ENCODE measurements at places on chromosomes 12 and 14.
A peak's percentile ranks its signal among the peaks of the same experiment; 100 is the strongest.

DNA sequence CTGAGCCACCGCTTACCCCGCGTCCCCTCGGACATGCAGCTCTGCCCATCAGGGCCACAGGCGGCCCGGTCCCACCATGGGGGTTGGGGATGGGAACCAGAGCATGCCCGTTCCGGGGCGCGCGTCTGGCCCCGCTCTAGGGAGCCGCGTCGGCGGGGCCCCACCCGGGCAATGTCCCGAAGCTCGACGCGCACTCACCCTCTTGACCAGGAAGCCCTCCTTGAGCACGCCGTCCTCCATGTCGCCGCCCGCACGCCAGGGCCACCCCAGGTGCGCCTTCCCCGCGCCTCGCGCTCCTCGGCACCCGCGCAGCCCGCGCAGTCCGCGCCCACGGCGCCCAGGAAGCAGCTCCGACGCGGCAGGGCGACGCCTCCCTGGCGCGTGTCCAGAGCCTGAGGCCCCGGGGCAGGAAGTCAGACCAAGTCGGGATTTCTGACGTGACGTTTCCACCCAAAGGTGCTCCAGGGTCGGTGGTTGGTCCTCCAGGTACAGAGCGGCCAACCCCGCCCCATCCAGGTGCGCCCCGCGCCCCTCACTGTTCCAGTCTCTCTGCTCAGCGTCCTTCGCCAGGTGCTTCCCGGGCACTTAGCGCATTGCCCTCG lies at the start of gene PLEK2:
Gene PLEK2 (minus strand): TSS at position 346 of the 602 bp plus-strand sequence. CDS start 106 bp downstream, at position 240.
- no peak for DNase-seq

DNA sequence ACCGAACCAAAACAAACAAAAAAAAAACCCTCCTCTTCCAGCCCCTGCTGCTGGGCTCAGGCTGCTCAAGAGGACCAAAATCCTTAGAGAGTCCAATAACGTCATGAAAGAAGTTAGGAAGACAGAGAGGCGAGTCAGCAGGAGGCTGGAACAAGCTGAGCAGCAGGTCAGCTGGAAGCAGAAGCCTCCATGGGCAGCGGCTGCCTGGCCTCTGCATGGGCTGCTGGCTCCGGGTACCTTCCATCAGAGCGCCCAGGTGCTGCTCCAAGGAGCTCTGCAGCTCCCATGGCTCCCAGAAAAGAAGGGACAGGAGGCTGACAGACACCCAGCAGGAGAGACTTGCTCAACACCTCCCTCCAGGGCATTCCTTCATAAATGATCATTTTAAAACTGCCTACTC lies 3.2 kb upstream of the KRT2 start:
- DNase-seq, result no peak

DNA sequence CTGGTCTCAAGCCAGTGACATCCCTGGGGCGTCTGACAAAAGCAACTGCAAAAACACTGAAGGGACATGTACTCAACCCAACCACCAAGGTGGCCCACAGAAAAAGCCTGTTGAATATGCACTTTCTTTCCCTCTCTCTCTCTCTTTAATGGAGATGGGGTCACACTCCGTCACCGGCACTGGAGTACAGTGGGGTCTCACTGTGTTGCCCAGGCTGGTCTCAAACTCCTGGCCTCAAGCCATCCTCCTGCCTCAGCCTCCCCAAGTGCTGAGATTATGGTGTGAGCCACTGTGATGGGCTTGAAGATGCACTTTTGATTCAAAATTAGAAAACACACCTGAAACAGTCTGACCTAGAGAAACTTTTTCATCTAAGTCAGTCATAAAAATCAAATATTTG lies 7.2 kb upstream of the CD27 start:
- DNase-seq, result no peak

GRCh38 chr12:55996201-55996714 lies 818 bp upstream of the SUOX start:
- DNase-seq, result peak; percentile 52

- no peak for DNase-seq
These were observed 219.5 kb upstream of the OTX2 start for GRCh38 chr14:57029620-57030253.

DNA sequence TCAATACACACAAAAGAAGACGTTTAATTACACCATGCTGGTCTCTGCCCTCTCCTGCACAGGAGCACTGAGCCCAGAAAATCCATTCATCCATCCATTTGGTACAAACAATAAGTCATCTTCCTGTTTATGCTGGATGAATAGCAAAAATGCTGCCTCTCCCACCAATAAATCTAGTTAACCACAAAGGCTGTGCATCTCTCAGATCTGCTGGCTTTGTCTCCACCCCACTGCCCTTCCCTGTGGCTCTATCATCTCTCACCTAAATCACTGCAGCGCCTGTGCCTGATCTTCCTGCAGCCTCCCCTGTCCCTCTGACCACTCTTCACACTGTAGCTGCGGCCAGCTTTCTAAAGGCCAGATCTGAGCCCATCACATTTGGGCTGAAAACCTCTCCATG lies 72.9 kb upstream of the DDX11 start:
- DNase-seq, result no peak

- no peak for DNase-seq
These were observed 105.7 kb downstream of the ZC3H14 start for GRCh38 chr14:88668448-88669116.

DNA sequence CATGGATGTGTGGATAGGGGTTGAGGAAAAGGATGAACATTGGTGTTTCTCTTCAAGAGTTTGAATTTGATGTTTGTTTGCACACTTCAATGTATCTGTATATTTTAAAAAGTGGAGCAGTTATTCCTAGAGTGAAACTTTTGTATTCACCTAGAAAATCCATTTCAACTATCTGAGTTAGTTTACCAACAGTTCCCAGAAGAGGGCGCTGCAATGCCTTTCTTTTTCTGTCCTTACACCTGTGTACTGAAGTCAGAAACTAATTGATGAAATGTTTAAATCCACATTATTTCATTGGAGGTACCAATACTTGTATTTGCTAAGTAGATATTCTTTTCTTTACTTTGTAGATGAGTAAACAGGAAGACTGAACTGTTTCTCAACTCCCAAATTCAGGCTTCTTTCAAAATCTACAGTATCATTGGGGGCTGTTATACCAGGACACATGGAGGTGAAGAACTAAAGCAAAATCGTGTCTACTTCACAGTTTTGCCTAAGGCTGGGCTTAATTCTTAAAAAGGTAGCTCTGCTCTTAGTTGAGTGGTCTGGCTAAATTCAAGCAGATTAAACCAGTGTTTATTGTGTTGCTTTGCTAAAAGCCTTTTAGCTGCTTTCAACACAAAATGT lies 26.6 kb upstream of the KLRB1 start:
- DNase-seq, result peak; percentile 61

DNA sequence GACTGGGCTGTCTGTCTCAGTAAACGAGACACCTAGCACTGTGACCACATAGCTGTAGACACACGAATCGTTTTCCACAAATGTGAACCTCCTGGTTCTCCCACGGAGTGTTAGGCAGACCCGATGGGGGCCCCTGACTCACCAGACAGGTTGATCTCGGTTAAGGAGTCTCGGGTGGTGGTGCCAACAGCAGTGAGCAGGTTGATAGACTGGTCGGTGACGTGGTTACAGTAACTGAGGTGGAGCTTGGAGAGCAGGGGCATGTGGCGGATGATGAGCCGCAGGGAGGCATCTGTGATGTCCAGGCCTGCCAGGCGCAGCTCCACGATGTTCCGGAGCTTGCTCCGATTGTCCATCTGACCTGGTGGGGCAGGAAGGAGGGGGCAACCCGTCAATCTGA lies 39.8 kb downstream of the RNF34 start:
- DNase-seq, result no peak

GRCh38 chr12:115866909-115867525 lies 410.5 kb downstream of the MED13L start:
- no peak for DNase-seq

DNA sequence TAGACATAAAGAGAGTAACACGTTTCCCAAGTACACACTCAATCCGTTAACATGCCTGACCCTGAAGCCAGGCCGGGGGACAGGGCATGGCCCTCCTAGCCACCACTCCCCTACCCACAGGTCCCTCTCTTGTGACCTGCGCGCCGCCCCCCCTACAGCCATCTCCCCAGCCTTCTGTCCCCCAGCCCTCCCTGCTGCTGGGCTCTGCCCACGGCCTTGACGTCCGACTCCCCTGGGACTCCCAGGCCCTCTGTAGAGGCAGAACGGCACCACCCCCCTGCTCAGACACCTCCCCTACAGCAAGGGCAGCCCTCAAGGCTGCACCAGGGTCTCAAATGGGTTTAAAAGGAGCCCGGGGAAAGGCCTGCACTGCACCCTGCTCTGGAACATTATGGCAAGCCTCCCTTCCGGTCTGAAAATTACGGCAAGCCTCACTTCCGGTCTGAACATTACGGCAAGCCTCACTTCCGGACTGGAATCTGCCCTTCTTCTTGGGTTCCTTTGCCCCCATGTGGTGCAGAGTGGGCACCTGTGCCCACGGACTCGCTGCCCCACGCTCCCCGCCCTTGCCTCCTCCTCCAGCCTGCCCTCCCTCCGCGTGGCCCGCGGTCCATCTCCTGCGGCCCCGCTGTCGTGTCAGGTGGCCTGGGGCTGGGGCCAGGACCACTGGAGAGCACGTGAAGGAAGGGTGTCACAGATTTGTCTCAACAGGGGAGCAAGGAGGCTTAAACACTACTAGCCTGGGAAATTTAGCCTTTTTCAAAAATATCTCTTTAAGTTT lies 77.6 kb downstream of the MOK start:
- DNase-seq, result no peak

- no peak for DNase-seq
These were observed 406.9 kb upstream of the SOX5 start for GRCh38 chr12:24356240-24356804.

GRCh38 chr12:119727600-119728443 lies 59.9 kb downstream of the PRKAB1 start:
- no peak for DNase-seq

- no peak for DNase-seq
These were observed 40.0 kb downstream of the FRS2 start for GRCh38 chr12:69509904-69510827.

- DNase-seq, result no peak
These were observed 1.5 kb downstream of the PTPRB start for GRCh38 chr12:70635755-70636154.

DNA sequence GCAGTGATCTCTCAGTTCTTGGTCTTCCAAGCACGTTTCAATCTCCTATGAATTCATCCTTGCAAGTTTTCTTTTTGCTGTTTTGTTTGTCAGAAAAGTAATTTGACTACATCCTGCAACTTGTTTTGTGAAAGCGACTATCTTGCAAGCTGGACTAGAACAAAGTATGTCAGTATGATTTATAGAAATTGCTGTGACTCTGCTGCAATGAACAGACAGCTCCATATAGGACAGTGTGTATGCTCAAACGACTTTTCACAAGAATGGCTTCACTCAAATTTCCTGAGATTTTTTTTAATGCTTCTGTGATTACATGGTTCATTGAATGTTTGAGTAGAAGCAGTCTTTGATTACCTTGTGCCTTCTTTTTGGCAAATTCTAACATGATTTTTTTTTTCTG lies 123.5 kb upstream of the TRHDE start:
- DNase-seq, result no peak

- no peak for DNase-seq
These were observed 40.3 kb upstream of the TRAF3 start for GRCh38 chr14:102736956-102737355.

GRCh38 chr12:109738209-109738608 lies 24.6 kb downstream of the FAM222A start:
- no peak for DNase-seq

DNA sequence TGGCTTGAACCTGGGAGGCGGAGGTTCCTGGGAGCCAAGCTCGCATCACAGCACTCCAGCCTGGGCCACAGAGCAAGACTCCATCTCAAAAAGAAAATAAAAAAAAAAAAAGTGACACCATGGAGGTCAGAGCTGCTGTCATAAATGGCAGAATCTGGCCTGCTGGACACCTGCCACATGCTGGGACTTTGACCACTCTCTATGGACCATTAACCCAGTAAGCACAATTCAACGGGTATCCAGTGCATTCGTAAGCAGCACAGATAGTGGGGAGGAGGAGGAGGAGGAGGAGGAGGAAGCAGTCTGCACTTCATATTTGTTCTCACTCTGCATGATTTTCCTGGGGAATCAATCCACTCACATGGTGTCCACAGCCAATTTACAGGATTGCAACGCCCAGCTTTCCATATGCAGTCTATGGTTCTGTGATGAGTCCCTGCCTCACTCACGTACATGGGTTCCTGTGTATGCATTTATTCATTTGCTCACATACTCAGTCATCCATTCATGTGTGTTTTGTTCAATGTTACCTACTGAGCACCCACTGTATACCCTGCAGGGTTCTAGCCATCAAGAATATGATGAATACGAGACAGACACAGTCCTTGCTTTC lies 326.8 kb downstream of the GLT1D1 start:
- DNase-seq, result no peak

GRCh38 chr14:88556581-88556980 lies 1.8 kb upstream of the PTPN21 start:
- DNase-seq, result no peak

DNA sequence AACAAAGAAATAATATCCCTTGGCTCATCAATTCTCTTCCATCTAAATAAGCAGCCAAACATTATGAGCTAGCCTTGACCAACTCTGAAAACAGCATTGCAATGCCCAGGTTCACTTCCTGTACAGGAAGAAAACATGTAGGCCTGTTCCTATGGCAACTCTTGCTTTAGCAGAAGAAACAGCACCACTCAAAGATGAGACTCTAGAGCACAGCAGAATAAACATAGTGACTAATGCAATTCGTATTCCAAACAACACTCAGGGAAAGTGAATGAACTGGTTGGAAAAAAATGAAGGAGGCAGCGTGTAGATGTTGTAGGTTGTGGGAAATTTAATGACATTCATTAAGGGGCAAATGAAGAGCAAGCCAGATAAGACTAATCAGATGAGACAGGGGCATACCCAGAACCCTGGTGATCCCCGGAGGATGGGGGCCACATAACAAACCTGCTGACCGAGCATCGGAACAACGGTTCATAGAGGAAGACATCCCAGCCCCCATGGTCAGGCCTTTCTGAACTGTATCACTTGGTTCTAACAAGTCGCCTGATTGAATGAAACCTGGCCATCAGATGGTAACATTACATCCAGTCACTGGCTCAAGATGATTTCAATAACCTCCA lies 9.0 kb downstream of the ARHGDIB start:
- no peak for DNase-seq

DNA sequence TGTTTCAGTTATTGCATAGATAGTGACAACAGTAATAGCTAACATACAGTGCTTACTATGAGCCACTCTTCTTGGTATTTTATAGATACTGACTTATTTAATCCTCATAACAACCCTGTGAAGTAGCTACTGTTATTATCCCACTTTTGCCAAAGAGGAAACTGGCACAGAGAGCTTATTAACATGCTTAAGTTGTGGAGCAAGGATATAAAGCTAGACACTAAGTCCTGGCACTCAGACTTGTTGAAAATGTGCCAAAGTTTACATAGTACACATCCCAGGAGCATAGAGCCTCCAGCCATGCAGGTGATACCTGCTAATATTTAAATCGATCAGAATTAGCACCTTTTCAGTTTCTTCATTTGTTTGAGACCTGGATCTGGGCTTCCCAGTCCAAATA lies 41.8 kb downstream of the VEZT start:
- DNase-seq, result no peak

GRCh38 chr12:18373181-18373580 lies 111.9 kb downstream of the PIK3C2G start:
- DNase-seq, result no peak

GRCh38 chr12:104583301-104583700 lies 126.6 kb downstream of the CHST11 start:
- DNase-seq, result no peak

All from endothelial cell (in vitro differentiated cells).